Suppressor macrophage treated with lipopolysaccharide for 4 hours (primary cell): ENCODE measurements at places on chromosomes 7 and 10.
A peak's percentile ranks its signal among the peaks of the same experiment; 100 is the strongest.

DNA sequence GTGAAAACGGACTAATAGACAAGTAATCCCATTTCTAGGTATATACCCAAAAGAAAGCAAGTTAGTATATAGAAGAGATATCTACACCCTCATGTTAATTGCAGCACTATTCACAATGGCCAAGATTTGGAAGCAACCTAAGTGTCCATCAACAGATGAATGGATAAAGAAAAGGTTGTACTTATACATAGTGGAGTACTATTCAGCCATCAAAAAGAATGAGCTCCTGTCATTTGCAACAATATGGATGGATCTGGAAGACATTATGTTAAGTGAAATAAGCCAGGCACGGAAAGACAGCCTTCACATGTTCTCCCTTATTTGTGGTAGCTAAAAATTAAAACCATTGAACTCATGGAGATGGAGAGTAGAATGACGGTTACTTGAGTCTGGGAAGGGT lies 88.2 kb downstream of the TES start:
- DNase-seq = no peak

DNA sequence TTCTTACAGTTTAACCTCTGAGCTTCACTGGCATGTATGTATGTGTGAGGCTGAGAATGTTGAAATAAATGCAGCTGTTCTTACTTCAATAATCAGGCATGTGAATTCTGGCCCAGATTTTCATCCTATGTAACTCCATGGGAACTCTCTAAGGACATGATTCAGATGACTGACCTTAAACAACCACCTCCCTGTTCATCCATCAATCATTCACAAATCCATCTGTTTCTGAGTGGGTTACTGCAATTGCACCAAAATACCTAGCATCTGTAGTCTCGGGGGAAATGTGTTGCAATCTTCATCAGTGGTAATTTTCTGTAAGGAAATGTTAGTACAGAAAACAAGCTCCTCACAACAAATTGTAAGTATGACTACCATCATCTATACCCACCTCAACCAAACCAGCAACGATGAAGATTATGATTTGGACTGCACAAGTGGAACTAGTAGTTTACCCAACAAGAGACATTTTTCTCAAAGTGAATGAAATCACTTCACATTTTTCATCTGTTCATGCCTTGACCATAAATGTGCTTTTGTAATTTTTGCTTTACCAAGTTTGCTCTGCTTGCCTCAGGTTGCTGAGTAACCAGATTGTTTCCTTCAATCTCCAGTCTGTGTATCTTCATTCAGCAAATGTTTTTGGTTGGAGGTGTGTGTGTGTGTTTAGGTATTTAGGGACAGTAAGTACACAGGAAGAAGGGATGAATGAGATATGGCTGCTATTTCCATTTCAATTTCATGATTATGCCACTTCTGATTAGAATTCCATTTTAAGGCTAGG lies 65.7 kb upstream of the FZD8 start:
- no peak for DNase-seq

- no peak for DNase-seq
These were observed 277.0 kb downstream of the MALRD1 start for GRCh38 chr10:19325581-19325980.

DNA sequence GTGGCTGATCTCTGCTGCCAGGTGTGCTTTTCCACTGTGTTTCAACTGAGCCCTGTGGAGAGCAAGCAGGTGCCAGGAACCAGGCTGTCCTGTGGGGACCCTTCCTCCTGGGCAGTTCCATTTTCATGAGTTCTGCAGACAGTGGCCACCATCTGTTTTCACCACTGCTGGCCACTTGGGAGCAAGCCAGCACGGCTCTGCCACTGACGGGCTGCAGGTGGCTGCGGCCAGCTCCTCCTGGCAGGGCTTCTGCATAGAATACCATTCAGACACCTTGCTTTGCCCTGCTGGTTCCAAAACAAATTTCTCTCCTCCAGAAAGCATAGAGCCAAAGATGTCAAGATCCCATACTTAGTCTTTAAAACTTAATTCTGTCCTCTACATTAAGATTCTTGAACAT lies 48.3 kb downstream of the LANCL2 start:
- no peak for DNase-seq

DNA sequence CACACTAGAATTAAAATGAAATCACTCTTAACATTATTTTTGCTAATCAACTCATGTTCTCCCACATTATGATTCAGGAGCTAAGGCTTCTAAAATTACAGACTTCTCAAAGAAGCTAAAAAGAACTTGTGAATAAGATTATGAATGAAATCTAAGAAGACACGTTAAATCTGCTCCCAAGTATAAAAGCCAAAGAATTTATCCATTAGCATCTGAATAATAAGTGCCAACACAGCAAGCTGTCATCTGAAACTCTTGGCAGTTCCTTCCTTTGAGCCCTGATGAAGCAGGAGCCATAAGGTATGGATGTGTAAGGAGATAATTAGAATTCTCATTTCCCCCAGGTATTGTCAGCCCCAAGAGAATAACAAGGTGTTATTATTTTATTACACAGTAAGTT lies 50.3 kb downstream of the TPK1 start:
- DNase-seq = no peak

DNA sequence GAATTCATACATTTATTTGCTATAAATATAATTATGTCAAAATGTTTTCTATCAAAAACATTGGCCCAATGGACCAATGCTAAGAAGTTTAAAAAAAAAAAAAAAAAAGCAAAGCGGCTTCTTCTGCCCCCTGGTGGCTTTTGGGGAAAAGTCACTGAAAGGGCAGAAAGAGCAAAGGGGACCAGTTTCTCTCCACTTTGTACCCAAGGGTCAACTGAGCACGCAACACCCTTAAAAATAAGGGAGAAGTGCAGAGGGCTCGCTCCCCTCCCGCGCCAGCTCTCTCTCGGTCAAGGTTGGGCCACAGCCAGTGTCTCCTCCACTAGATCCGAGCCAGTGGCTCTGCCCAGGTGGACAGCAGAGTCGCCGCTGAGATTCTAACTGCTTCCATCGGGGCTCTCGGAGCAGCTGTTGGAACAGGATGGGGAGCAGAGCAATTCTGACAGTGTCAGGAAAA lies 136.4 kb upstream of the FGFR2 start:
- DNase-seq = peak; percentile 52

GRCh38 chr7:130272381-130273080 lies 5.9 kb downstream of the CPA2 start:
- DNase-seq = no peak
